ENCODE measurements at places on chromosomes 2 and 18.

DNA sequence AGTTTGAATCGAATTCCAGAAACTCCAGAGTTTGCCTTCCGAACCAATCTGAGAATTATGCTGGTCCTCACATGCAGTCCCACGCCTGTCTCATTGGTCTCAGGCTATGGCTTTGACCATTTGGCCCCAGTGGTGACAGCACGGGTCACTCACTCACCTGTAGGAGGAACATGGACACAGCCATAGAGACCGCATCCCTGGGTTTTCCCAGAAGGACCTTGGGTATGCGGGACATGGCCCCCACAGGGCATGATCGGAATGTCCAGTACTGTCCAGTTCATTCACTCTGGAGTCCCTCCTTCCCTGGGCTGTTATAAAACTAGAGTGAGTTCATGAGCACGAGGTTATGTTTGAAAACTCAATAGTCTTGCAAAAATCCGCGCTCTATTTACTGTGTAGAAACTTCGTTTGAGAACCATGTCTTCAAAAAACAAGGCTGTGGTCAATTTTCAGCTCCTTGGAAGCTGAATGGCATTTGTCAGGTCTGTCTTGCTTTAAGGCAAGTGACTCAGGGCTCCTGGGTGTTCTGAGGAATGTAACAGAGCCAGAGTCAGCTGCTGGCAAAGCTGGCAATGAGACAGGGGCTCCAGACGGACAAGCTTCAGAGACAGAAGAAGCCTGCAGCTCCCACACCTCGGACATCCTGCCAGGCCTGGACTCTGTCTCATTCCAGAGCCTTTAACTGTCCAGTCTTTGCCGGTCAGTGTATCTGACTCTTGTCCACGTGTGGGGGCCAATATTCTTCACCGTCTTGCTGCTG, 86.7 kb upstream of the TMEM18 start:
- no peak for DNase-seq

GRCh38 chr2:163157891-163158496, 319.4 kb upstream of the KCNH7 start:
- DNase-seq = no peak

GRCh38 chr2:26466662-26467310, 11.1 kb downstream of the OTOF start:
- no peak for DNase-seq

DNA sequence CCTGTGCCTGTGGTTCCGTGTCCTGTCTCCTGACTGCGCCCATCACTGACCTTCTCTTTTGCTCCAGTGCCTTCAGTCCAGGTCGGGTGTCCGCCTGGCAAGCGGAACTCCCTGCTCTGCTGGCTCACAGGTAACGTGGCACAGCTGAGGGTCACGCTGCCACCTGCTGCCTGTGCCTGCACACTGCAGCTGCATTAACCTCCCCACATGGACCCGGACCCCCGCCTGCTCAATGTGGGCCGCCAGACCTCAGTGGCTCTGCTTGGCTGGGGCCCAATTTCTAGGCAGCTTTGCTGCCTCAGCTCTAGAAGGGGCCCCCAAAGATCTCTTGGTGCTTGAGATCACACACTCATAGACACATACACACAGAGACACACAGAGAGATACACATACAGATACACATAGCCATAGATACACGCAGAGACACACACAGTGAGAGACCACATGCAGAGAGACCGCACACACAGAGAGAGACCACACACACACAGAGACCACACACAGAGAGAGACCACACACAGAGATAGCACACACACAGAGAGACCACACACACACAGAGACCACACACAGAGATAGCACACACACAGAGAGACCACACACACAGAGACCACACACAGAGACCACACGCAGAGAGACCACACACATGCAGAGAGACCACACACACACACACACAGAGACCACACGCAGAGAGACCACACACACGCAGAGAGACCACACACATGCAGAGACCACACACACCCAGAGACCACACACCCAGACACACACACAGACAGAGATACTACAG, 14.9 kb upstream of the CNNM3 start:
- DNase-seq = peak; percentile 65

DNA sequence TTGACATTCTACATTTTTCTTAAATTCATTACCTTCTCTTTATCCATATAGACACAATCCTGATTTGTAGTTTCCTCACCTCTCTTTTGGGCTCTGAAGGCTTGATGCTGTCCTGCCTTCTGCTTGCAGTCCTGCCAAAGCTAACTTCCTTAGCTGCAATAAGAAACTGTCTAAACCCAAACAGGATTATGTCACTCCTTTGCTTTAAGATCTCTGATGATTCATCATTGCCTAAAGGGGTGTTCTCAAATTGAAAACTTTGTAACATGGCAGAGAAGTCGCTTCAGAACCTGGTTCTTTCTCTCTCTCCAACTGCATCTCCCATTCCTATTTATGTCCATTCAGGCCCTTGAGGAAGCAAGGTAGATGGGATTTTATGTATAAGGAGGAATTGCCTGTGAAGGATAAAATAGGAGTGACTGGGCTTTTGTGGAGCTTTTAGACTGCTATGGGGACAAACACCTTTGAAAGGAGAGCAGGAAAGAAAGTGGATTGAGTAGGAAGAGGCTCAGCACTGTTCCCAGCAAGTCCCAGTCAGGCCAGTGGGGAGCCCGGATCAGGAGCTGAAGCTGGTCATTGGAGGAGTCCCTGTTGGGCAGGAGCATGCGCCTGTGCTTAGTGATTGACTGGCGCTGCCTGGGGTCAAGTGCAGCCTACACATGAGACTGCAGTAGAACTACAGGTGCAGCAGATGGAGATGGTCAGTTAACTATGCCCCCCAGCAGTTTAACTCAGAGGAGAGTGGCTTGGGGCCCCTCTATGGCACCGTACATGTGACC, 390.6 kb downstream of the CTNNA2 start:
- no peak for DNase-seq

DNA sequence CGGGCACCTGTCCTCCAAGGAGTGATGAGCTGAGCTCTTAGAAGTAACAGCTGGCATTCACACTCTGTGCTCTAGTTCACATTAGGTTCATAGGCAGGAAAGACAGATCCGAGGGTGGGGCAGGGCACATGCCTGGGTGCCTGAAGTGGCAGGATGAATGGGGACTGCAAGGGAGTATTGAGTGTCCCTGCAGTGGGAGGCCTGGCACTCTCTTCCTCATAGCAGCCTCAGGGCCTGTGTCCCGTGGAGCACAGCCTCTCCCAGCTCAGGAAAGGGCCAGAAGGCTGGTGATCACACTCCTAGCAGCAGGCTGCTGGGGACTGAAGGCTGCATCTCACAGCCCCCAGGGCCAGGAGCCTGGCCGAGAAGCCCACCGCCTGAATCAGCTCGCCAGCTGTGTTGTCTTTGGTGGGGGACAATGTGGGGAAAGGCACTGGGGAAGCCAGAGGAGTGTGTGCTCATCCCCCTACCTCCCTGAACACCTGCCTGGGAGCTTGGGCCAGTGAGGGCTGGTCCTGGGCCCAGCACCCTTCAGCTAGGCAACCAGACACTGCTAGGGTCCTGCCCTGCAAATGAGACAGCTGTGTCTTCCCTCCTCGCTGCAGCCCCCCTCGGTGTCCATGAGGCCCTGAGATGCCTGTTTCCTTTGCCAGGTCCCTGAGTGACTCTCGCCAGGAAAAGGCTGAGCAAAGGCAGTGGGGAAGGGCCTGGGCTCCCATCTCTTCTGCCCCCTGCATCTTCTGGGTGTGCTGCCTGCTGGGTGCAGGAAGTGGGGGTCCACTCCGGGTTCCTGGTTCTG, 48.2 kb upstream of the HS6ST1 start:
- DNase-seq = no peak

DNA sequence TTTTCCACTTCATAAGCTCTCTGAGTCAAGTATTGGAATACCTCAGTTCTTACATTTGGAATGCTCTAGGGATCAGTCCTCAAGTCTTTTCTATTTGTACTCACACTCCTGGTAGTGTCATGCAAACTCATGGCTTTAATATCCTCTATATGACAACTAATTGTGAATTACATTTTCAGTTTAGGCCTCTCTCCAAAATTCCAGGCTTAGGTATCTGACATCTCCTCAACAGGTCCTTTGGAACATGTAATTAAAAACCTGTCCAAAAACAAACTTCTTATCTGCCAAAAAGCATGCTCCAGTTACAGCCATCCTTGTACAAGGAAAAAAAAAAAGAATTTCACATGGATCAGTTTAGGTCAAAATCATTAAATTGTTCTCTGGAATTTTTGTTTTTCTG, 1336.2 kb upstream of the NRXN1 start:
- no peak for DNase-seq

DNA sequence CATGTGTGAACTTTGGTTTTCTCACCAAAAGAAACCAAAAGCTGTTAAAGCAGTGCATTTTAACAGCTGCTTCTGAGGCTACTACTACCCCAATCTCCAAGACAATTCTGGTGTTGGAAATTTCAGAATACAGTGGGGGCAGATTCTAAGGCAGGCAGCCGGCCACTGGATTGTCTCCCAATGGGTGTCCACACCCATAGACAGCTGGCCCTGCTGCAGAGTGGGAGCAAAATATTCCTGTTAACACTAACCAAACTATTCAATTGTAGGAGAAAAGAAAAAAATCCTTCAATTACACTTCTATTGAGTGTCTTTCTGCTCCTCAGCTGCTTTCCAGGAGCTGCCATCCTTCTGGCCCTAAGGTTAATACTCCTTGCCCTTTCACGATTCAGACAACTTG, 223.7 kb downstream of the ALK start:
- no peak for DNase-seq

DNA sequence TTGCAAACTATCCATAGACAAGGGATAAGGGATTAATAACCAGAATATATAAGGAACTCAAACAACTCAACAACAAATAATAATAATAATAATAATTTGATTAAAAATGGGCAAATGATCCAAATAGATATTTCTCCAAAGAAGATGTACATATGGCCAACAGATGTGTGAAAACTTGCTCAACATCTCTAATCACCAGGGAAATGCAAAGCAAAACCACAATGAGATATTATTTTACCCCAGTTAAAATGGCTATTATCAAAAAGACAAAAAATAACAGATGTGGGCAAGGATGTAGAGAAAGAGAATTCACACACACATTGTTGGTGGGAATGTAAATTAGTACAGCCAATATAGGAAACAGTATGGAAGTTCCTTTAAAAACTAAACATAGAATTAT, 26.9 kb downstream of the DNAH7 start:
- DNase-seq = no peak

DNA sequence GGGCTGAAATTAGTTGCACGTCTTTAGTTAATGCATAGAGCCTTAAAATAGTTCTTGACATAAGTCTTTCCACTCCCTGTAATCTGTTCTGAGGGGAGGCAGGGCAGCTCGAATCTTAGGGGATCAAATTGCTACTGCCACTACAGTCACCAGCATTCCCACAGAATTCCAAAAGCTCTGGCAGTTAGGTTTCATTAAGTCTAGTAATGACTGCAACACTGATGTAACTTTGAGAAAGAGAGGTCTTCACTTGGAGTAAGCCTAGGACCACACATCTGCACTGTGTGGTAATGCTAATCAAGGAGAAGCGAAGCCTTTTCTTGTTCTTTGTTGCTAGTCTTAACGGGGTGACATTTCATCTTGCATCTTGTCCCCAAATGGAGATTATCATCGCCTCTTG, 19.3 kb upstream of the NCK2 start:
- no peak for DNase-seq

DNA sequence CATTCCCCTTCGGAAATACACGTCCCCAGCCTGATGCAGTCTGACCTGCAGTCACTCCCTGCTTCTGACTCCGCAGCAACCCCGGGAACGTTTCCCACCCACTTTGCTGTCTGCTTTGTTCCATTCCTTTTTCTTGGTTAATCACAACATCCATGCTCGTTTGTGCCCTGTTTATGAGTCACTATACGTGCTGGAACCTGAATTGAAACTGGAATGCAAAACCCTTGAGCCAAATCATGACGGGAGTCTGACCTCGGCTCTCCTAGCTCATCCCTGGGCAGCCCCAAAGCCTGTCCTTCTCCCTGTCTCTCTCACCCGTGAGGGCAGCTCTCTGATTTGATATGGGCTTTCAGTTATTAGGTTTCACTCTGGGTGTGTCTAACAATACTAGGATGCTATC, 57.1 kb upstream of the RNF152 start:
- no peak for DNase-seq

- DNase-seq = no peak
Measured at GRCh38 chr18:26506012-26506411, 42.3 kb downstream of the KCTD1 start.

DNA sequence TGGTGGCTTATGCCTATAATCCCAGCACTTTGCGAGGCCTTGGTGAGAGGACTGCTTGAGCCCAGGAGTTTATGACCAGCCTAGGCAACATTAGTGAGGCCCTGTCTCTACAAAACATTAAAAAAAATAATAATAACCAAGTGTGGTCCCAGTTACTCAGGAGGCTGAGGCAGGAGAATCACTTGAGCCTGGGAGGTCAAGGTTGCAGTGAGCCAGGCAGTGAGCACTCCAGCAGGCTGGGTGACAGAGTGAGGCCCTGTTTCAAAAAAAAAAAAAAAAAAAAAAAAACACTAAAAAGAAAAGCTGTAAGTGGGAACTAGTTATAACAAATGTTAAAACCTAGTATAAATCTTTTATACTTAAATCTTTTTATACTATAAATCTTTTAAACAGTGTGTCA, 146.2 kb upstream of the ITGA4 start:
- no peak for DNase-seq

DNA sequence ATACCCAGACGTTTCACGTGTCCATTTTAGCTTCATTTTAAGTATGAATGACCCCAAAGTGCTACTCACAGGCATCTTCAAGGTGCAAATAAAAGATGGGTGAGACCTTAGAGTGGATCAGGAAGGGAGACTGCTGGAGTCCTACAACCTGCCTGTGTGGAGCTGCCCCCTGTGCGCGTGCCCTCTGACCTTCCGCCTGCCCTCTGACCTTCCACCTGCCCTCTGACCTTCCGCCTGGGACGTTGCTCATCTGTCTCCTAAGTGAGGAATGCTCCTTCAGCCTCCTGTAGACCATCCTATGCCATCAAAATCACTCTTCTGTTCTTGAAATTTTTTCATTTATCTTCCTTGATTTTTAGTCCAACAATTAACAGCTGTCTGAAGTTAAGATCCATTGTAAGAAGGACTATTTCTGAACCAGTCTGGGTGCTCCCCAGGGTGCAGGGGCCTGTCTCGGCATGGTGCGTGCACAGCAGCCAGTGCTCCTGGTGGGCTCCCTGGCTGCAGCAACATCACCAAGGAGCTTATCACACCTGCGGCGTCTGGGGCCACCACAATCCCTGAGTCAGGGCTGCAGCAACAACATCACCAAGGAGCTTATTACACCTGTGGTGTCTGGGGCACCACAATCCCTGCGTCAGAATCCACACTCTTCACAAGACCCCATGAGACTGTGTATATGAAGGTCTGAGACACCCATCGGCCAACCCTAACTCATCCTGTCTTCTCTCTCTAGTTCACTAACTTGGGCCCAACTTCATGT, 86.0 kb downstream of the TPO start:
- no peak for DNase-seq

- DNase-seq = no peak
Measured at GRCh38 chr2:4844881-4845280, 847.3 kb upstream of the SOX11 start.
